ENCODE measurements at places on chromosomes 11 and 22. TPM values are rescaled to one million over a fixed set of nuclear protein-coding genes. Genes with fewer than 3 reads are reported as not detected.

DNA sequence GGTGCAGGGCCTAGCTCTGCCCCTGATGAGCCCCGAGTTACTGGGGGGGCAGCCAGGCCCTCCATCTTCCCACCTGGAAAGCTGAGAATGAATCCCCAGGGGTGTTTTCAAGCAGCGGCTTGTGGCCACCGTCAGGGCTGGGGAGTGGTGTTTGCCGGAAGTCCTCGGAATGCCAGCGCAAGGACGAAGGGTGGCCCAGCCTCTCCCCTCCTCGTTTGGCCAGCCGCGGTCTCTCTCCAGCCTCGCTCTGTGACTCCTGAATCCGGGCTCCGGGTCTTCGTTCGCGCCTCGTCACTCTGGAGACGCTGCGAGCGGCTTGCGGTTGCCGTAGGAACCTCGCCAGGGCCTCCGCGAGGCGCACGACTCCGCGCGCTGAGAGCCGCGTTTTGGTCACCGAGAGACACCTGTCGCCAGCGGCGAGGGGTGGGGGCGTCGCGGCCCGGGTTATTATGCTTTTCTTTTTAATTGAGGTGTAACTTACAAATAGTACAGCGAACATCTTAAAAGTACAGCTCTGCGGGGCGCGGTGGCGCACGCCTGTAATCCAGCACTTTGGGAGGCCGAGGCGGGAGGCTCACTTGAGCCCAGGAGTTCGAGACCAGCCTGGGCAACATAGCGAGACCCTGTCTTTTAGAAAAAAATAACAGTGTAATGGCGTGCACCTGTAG is 6.3 kb upstream of the KDELR3 start:
- peak; percentile 70 for DNase-seq
- H3K4me3 ChIP-seq: peak overlapping the region; percentile 24
- H3K27me3 ChIP-seq: no peaks in the 10 kb centered on the region

DNA sequence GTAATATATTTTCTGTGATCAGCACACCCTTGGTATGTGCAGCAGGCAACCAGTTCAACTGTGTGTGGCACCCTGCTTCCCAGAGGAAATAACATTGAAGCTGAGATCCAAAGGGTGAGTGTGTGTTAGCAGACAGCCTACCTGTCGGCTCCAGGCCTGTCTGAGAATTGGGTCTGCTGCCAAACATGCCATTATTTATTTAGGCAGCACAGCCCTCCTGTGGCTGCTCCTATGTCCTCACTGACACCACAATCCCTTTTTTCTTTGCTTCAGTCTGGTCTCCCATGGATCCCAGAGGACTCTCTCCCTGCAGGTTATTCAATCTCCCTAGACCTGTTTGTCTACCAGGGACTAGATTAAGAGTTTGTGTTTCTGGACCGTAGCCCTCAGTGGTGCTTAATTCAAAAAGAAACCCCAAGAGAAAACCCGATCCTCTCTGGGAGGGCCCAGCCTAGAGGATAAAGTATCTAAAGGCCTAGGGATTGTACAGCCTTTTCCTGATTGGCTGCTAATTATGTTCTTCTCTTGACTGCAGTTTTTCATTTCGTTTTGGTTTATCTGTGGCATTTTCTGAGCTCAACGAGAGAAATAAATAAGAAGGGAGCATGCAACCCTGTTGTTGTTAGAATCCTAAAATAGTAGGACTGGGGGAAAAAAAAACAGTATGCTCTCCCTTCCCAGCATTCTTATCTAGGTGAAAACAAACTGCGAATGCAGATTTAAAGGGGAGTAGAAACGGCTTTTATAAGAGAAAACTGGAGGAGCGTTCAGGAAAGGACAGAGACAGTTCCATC is 24.1 kb downstream of the KCNE3 start:
- peak overlapping the region; percentile 1 for H3K27ac ChIP-seq
- H3K4me1 ChIP-seq: no peaks in the 10 kb centered on the region
- DNase-seq: peak; percentile 59
- H3K27me3 ChIP-seq: no peaks in the 10 kb centered on the region
- H3K4me3 ChIP-seq: no peak overlapping the region

Gene INSC
- total RNA-seq: not detected

DNA sequence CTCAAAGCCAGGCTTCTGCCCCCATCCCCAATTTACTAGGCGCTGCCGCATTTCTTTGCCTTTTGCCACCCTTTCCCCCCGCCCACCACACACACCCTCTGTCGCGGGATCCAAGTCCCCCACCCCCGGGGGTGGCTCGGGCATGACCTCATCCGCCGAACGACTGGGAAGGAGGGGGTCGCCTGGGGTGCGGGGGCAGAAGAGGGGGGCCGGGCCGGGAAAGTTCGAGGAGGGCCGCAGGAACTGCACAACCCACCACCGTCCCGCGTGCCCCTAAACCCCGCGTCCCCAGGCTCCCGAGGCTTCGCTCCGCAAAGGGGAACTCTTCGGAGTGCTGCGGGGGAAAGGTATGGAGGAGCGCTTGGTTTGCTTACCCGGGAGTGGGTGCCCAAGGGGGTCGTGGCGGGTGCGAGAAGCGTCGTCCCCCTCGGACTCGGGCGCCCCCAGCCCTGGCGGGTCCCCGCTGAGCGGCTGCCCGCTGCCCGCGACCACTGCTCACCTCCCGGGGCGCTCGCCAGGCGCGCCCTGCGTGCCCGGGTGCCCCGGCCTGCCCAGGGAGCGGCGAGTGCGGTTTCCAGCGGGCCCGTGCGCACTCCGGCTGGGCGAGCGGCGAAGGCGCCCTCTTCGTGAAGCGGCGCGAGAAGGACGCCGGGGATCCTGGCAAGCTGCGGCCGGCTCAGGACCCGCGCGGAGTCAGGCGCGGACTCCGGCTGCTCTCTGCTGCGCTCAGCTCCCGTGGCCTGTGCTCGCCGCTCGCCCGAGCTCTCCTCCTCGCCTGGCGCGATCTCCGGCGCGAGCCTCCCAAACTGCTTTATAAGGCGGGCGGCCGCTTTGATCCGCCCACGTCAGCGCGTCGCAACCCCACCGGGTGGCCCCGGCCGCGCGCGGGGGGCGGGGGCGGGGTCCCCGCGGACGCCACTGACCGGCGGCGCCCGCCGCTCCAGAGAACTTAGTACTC is 4.0 kb upstream of the WNT11 start:
- H3K4me3 ChIP-seq: peak overlapping the region; percentile 63
- peak; percentile 71 for DNase-seq
- no peaks in the 10 kb centered on the region for H3K27me3 ChIP-seq
- no peaks in the 10 kb centered on the region for H3K4me1 ChIP-seq
- no peaks in the 10 kb centered on the region for H3K36me3 ChIP-seq
- H3K27ac ChIP-seq: peak overlapping the region; percentile 54

GRCh38 chr11:65504674-65505465 is 6.0 kb downstream of the MALAT1 start:
- H3K27me3 ChIP-seq: no peaks in the 10 kb centered on the region
- no peak for DNase-seq
- H3K27ac ChIP-seq: peak overlapping the region; percentile 98
- H3K4me1 ChIP-seq: peaks cover 10% of the 10 kb centered on the region
- peak overlapping the region; percentile 72 for H3K4me3 ChIP-seq
- no peaks in the 10 kb centered on the region for H3K36me3 ChIP-seq

GRCh38 chr11:23364076-23364475 is 503.8 kb upstream of the CCDC179 start:
- H3K4me1 ChIP-seq: no peaks in the 10 kb centered on the region
- no peak overlapping the region for H3K4me3 ChIP-seq
- no peak for DNase-seq

Gene SCO2
- total RNA-seq: 4.3 TPM

DNA sequence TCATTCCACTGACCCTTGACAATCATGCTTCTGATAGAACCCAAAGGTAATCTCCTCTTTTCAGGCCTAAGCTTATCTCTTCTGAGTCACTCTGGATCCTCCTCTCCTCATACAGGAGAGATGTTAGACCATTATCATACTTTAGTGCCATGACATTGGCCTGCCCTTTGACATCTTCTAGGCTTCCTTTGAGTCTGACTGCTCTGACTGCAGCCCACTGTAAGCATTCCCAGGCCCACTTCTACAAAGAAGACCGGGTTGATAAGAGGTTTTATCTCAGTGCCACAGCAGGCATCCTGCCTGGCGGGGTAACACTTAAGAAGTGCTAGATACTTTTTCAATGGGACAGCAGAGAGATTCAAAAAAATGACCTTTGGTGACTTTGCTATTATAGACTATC is 438.0 kb downstream of the KCNA4 start:
- no peak overlapping the region for H3K4me3 ChIP-seq
- no peaks in the 10 kb centered on the region for H3K36me3 ChIP-seq
- no peaks in the 10 kb centered on the region for H3K27me3 ChIP-seq

- no peaks in the 10 kb centered on the region for H3K4me1 ChIP-seq
- H3K27ac ChIP-seq: no peak overlapping the region
- H3K36me3 ChIP-seq: no peaks in the 10 kb centered on the region
Observed at GRCh38 chr22:40331706-40332105, 14.6 kb upstream of the ADSL start.

Data from breast epithelium (tissue), 4 donors.